ENCODE measurements at places on chromosomes 5 and 9.
A peak's percentile ranks its signal among the peaks of the same experiment; 100 is the strongest.

DNA sequence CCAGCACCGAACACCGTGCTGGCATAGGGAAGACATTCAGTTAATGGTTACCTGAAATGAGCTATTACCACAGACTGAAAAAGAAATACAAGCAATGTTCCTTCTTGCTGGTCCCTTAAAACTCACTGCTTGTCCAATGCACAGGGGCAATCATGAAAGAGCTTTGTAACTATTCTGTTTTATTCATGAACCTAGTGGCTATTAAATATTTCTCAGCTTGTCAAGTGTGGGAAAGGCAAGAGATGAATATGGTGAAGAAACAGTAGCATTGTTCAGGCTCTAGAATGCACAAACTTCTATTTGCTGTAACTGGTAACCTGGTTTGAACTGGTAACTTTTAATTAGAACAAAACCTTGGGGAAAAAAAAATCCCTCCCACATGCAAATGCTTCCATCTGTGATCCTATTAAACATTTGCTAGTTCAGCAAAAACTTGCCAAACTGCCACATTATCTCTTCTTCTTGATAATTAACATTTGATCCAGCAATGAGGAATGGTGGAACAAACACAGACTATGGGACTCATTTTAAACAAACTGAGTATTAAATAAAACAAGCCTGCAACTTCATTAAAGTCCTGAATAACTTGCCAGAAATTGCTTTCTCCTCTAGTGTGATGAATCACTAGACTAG, 36.1 kb downstream of the YIPF5 start:
- DNase-seq, result no peak

DNA sequence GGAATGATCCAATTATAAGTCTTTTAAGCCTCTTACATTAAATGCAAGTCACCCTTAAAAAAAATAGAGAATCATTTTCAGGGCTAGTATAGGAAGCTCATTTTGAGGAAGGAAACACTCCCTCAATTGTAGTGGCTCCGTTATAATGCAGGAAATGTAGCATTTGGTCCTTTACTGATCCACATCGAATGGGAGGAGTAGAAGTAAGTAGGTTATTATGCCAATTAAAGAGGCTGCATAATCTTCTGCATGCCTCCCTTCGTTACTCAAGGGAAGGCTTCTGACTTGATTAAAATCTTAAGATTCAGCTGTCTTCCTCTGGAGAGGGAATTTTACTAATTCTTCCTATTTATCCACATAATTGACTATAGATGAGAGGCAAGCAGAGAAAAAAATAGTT, 579.2 kb upstream of the COX7C start:
- no peak for DNase-seq

GRCh38 chr9:87742813-87743428, 17.0 kb downstream of the CTSL start:
- no peak for DNase-seq

- peak; percentile 9 for DNase-seq
Measured at GRCh38 chr5:33806738-33807442, 84.9 kb downstream of the ADAMTS12 start.

- DNase-seq, result no peak
Measured at GRCh38 chr9:107727086-107727780, 237.7 kb upstream of the KLF4 start.

DNA sequence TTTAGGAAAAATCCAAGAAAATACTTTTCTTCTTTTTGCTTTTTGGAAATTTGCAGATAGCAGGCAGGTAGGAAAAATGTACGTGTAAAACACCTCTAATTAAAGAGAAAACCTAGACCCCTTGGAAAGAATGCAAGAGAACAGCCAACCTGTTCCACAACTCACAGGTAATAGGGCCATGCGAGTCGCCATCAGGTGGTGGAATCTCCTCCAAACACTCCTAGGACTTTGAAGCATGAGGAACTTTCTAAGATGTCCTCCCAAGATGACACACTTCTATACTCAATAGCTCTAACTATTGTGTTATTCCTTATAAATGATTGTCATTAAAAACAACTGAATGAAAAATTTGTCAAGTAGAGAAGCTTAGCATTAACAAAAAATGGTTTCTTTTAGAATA, 174.0 kb downstream of the TMC1 start:
- DNase-seq, result no peak

DNA sequence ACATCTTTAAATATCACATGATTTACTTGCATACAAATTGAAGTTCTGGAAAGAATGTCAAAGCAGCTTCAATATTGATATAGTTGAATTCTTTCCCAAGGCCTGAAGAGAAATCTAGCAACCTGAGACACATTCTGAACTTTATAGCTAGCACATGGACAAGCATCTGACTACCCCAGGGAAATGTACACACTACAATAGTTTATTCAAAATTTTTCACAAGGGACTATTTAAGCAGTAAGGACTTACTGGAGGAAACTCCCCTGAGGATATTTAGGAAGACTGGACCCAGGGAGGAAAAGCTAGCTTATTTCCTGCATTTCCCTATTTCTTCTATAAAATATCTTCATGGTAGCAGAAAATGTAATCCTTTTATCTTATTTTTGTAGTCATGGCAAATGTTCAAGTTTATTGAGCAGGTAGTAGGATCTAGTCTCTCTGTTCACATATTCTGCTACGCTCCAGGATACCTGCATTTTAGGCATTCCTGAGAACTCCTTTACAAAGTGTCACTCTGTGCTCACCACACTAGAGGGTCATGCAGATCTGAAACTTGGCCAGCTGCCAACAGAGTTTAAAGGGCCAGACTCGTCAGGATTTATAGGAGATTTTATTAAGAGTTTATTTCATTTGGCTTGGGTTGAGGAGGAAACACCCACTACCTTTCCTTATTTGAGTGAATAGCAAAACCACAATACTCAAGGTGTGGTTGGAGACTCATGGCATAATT, 348.4 kb upstream of the FTMT start:
- peak; percentile 4 for DNase-seq

DNA sequence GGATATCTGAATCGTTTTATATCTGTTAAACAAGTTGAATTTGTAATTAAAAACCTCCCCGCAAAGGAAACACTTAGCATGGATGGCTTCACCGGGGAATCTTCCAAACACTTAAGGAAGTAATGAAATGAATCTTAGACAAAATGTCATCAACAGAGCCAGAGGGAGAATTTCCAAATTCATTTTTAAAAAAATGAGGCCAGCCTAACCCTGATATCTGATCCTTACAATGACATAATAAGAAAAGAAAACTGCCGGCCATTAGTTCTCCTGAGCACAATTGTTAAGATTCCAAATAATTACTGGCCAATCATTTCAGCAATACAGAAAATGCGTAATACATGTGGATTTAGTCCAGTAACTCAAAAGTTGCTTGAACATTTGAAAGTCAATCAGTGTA, 6.1 kb upstream of the KIF12 start:
- no peak for DNase-seq

DNA sequence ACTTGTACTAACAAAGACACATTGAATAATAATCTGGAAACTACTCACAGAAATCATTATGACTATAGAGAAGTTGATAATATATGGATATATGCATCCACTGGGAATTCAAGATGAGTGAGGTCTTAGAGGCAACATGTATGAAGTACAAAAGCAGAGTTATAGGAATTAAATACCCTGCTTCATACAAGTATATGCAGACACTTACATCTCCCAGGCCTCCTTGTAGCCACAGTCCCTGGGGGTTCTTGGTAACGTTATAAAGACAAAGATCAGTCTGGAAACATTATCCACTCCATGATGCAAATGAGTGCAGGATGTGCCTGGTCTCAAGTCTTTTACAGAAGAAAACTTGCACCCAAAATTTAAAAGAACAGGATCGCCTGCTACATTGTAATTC, 92.4 kb upstream of the ANXA1 start:
- no peak for DNase-seq

DNA sequence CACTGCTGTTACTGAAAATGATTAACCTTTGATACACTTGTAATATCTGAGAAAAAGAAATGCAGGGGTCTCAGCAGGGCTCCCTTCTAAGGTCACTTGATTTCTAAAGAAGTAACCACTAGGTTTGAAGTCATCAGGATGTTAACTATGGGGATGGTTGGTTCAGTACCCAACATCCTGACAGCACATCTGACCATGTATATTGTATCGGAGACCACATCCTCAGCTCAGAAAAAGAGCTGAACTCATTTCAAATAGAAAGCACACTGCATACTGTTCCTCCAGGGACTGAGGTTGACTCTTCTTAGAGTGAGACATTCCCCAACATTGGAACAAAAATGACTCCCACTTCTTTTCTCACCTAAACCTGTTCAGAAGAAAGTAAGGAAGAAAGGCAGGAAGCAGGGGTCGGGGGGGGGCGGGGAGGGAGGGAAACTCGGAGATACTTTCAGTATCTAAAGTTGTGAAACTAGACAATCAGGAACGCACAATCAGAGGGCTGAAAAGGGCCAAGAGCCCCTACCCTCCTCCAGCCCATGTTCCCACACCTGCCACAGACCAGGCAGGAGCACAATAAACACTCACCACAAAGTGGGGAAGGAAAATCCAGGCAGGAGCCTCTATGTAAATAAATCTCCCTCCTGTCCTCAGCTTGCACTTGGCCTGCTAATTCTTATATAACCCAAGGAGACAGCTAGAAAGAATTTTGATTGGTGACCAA, 730 bp upstream of the GZMA start:
- peak; percentile 46 for DNase-seq

DNA sequence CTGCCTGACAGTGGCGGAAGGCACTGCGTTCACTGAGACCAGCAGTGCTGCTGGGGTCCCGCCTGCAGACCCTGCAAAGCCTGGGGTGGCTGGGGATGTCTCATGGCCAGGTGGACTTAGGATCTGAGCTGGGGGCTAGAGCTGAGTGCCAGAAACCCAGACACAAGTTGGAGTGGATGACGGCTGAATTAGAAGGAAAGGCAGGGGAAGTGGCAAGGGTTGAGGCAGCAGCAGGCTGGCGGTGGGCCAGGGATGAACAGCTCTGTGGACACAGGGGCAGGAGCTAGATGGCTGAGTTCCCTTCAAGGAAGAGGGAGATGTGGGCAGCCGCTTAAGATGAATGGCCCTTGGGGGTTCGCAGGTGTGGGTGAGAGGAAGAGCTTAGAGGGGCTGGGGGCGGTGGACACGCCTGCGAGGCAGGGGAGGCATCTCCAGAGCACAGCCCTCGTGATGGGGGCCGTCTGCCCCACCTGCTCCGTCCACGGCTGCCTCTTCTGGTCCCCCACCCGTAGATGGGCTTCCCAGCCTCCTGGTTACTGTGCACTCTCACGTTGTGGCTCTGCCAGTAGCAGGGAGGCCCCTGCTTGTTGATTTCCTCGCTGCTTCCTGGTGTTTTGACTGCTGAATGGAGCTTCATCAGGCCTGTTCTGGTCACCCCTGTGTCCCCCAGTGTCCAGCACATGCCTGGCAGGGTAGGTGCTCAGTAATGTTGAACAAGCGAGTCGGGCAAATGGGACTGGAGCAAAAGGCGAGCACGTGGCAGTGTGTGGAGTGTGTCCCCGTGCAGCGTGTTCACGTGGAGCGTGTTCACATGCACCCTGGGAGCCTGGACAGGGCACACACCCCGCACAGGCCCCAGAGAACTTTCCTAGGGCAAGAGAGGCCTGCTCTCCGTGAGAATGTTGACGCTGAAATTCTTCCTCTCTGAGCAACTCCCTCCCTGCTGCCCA, 168.2 kb downstream of the CACNA1B start:
- DNase-seq, result no peak

GRCh38 chr9:128216781-128217553, 13.8 kb downstream of the DNM1 start:
- no peak for DNase-seq

- no peak for DNase-seq
Measured at GRCh38 chr5:103315455-103315854, 56.9 kb downstream of the MACIR start.

GRCh38 chr9:80012557-80013330, 441.0 kb downstream of the TLE4 start:
- no peak for DNase-seq

- DNase-seq, result no peak
Measured at GRCh38 chr9:119675951-119676350, 306.7 kb upstream of the BRINP1 start.

GRCh38 chr5:43609752-43610151, 6.8 kb downstream of the NNT start:
- DNase-seq, result no peak

DNA sequence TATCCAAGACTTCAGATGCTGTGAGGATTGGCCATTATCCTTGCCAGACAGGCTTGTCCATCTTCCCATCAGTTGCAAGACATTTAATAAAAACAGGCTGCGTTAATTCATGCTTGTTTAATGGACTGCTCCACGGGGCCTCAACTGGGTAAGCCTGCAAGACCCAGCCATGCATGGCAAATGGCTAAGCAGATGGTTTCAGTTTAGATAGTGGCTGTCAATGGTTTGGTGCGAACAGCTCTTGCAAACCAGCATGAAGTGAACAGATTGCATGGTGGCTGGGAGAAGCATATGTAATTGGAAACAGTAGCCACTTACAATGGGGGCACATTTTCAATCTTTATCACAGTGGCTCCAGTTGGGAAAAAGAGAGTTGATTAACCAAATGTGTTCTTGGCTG, 628.2 kb upstream of the KLF4 start:
- DNase-seq, result no peak

DNA sequence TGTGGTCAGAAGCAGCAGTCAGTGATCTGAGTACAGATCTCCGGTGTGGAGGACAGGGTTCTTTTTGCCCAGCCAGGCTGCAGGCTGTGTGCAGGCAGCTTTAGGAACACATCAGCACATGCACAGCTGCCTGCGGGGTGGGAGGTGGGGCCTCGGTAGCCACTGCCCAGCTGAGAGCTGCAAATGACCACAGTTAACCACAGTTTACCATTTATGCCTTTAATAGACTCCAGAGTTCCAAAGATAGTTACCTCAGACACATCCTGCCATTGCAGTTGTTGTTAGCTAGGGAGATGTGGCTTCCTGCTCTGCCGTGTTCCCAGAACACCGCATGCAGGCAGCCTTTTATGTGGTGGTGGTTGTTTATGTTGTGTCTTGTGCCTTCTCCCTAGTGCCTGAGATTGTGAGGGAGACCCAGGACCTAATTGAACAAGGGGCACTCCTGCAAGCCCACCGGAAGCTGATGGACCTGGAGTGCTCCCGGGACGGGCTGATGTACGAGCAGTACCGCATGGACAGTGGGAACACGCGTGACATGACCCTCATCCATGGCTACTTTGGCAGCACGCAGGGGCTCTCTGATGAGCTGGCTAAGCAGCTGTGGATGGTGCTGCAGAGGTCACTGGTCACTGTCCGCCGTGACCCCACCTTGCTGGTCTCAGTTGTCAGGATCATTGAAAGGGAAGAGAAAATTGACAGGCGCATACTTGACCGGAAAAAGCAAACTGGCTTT, 10.2 kb downstream of the EXOC3 start:
- DNase-seq, result no peak

DNA sequence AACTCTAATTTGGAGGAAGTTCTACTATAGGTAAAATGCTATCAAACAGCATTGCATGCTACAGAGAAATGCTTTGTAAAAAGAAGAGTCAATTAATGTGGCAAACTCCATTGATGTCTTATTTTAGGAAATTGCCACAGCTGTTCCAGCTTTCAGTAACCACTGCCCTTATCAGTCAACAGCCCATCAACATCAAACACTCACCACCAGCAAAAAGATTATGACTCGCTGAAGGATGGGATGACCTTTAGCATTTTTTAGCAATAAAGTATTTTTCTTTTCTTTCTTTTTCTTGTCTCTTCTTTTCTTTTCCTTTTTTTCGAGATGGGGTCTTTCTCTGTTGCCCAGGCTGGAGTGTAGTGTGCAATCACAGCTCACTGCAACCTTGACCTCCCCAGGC, 26.0 kb downstream of the CRHBP start:
- no peak for DNase-seq

- no peak for DNase-seq
Measured at GRCh38 chr5:168420461-168420860, 65.8 kb upstream of the RARS1 start.

- peak; percentile 62 for DNase-seq
Measured at GRCh38 chr9:21591221-21592062, 109.3 kb upstream of the IFNE start.

GRCh38 chr9:130267930-130268329, 2.4 kb downstream of the HMCN2 start:
- DNase-seq, result no peak

All from small intestine (tissue), 16 donors.